NCI-H510A treated with DMSO at 0.1 percent for 48 hours (cell line): ENCODE measurements at places on chromosomes 6 and 20.

GRCh38 chr6:32154514-32155161 is 697 bp downstream of the PPT2 start:
- peak; percentile 81 for DNase-seq

DNA sequence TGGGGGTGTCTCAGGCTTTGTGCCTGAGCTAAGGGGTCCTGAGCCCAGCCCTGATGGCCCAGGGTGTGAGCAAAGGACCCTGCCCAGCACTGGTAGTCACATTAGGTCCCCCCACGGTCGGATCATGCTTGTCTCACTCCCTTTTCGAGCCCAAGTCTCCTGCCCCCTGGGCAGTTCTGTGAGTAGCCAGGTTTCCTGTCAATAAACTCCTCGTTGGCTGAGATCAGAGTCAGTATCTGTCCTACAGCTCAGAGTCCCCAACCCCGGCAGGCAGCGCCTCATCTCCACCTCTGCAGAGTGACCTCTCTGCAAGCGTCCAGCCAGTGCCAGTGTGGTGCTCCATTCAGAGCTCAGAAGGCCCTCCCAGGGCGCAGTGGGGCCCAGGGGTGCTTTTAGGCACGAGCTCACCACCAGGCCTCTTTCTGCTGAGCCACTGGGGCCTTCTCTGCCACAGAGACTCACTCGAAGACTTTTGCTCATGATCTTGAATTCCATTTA is 93.7 kb upstream of the PMEPA1 start:
- no peak for DNase-seq

- no peak for DNase-seq
Measured at GRCh38 chr6:101826678-101827077, 433.2 kb downstream of the GRIK2 start.

DNA sequence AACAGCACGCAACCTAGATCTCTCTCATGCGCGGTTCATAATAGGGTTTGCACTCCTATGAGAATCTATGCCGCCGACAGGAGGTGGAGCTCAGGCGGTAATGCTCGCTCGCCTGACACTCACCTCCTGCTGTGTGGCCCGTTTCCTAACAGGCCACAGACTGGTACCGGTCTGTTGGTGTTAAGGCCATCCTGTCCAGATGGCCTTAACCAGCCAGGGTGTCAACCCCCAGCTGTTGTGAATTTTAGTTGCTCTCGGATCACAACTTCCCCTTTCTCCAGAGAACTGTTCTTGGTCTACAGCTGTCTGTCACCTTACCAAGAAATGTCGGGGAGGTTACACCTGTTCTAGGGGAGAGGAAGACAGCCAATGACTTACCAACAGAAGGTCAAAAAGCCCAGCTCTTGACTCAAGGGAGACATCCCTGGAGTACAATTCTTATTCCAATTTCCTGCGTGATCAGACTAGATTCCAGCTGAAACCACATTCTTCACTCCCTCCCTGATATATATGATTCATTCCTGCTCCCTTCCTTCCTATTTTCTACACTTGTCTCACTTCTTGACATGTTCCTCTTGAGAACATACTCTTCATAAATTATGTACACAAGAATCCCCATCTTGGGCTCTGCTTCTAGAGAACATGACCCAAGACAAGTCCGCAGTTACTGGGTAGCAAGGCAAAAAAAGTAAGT is 23.1 kb upstream of the DNAAF9 start:
- no peak for DNase-seq

- DNase-seq: no peak
Measured at GRCh38 chr6:138891255-138891986, 95.5 kb downstream of the ECT2L start.

DNA sequence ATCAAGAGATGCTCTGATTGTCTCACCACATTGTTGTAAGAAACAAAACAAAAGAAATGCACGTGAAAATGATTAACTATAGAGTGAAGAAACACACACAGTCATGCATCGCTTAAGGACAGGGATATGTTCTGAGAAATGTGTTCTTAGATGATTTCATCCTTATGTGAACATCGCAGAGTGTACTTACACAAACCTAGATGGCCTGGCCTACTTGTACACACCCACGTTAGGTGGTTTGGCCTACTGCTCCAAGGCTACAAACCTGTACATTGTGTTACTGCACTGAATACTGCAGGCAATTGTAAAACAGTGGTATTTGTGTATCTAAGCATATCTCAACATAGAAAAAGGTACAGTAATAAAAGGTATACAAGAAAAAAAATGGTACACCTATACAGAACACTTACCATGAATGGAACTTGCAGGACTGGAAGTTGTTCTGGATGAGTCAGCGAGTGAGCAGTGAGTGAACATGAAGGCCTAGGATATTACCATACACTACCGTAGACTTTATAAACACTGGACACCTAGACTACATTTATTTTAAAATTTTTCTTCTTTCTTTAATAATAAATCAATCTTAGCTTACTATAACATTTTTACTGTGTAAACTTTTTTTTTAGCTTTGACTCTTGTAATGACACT is 48.6 kb downstream of the FKBP5 start:
- DNase-seq: no peak

DNA sequence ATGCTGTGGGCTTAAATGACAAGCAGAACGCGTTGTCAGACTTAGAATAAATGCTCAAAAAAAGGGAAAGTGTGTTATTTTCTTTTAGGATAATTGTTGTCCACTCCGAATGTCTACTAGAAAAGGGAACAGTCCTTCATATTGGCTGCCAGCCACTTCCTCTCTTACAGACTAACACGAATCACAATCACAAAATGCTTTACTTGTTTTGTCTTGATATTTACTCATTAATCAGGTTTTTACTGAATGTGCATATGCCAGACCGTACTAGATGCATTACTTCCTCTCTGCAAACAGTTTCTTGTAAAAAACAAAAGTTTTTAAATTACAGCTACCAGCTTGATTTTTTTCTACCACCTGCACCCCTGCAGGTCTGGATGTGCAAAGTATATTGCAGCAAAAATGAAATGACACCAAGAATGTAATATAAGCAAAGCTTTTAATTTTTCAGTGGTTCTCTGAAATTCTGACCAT is 821 bp downstream of the DHX35 start:
- DNase-seq: no peak

DNA sequence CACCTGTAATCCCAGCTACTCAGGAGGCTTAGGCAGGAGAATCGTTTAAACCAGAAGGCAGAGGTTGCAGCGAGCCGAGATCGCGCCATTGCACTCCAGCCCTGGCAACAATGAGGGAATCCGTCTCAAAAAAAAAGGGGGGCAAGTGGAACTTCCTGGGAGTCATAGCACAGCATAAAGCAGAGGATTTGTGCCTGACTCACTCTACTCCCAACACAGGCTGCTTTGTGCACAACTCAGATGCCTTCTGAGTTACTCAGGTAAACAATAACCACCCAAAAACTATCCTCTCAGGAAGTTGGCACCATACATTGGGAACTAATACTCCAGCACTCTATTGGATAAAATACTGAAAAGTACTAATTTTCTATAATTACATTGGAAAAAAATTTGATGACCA is 2.5 kb upstream of the TMEM244 start:
- DNase-seq: no peak

DNA sequence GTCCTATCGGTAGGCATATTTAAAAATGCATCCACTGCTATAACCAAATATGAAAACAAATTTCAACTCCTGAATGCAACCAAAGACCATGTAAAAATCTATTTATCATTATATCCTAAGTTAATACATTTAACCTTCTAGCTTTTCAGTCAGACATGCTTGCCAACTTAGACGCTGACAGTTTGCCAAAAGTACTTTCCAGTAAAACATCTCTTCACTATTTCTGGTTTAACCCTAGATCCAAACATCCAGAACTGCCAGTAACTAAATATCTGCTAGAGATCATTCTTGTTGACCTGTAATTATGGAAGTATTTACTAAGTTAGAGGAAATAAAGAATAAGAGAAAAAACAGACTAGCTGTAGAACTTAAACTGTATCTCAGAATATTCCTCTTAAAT is 210.2 kb upstream of the THEMIS start:
- no peak for DNase-seq

DNA sequence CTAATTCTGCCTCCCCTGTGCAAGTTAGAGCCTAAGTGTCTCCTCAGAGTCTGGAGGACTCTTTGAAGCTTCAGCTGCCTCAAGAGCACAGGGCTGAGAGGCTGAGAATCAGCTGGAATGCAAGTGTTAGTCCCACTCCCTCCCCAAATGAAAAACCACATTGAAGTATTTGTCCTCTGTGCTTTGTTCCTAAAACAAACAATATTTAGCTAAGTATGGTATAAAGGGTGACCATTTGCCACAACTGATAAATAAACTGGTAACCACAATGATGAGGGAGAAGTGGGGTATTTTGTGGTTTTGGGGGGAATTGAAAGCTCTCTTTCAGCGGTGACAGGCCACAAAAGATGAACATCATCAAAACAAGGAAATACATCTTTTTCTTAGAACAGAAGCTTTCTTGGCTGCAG is 91.7 kb upstream of the HDDC2 start:
- no peak for DNase-seq

- DNase-seq: no peak
Measured at GRCh38 chr6:154536999-154537398, 26.5 kb upstream of the CNKSR3 start.

GRCh38 chr6:160077526-160077925 is 44.1 kb upstream of the SLC22A1 start:
- no peak for DNase-seq

GRCh38 chr6:149877659-149878058 is 13.5 kb upstream of the LRP11 start:
- DNase-seq: no peak

- no peak for DNase-seq
Measured at GRCh38 chr20:21356386-21356785, 40.9 kb downstream of the NKX2-4 start.

DNA sequence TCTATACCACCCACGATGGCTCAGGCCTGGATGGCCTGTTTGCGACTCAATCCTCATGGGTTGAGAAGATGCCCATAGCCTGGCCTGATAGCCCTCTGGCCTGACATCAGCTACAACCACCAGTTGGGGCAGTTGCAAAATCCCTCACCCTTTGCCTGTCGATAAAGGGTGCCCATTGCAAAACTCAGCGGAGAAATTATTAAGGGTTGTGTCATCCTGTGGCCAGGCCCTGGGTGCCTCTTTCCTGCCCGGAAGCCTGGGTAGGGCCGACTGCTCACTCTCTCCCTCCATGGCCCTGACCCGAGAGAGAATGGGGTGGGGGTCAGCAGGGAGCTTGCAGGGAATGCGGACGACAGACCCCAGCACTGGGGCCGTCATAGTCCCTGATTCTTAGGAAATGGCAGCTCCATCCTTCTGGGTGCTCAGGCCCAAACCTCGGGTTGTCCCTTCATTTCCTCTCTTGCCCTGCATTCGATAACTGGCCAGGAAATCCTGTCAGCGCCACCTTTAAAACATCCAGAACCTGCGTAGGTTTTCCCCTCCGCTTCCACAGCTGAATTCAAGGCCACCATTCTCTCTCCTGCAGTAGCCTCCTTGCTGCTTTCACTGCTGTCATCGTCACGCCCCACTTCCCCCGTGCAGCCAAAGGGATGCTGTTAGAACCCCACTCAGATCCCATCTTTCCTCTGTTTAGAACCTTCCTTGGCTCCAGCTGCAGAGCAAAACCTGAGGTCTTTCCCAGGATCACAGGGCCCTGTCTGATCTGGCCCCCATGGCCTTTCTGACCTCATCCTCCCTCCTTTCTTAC is 31.1 kb downstream of the CEBPB start:
- no peak for DNase-seq

GRCh38 chr20:57097245-57097915 is 169.1 kb downstream of the BMP7 start:
- no peak for DNase-seq

- no peak for DNase-seq
Measured at GRCh38 chr6:112591329-112591728, 244.2 kb downstream of the RFPL4B start.

GRCh38 chr20:41669708-41670263 is 51.6 kb upstream of the CHD6 start:
- DNase-seq: no peak

- DNase-seq: peak; percentile 32
Measured at GRCh38 chr6:124961777-124962638, at the start of gene RNF217. TSS of gene RNF217 (plus strand) at chr6:124962437. CDS start at chr6:124962545, 108 bp downstream.

- no peak for DNase-seq
Measured at GRCh38 chr20:62155428-62156253, 12.1 kb downstream of the SS18L1 start.

DNA sequence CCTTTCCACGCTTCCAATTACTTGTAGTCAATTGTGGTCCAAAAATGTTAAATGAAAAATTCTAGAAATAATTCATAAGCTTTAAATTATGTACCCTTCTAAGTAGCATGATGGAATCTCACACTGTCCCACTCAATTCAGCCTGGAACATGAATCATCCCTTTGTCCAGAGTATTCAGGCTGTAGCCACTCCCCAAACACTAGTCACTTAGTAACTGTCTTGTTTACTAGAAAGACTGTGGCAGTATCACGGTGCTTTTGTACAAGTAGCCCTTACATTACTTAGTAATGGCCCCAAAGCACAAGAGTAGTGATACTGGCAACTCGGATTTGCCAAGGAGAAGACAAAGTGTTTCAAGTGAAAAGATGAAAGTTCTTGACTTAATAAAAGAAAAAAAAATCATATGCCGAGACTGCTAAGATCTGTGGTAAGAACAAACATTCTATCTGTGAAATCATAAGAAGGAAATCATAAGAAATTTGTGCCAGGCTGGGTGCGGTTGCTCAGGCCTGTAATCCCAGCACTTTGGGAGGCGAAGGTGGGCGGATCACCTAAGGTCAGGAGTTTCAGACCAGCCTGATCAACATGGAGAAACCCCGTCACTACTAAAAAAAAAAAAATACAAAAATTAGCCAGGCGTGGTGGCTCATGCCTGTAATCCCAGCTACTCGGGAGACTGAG is 168.5 kb upstream of the SIM1 start:
- no peak for DNase-seq

- peak; percentile 27 for DNase-seq
Measured at GRCh38 chr20:62368976-62369814, 2.1 kb upstream of the LAMA5 start.

DNA sequence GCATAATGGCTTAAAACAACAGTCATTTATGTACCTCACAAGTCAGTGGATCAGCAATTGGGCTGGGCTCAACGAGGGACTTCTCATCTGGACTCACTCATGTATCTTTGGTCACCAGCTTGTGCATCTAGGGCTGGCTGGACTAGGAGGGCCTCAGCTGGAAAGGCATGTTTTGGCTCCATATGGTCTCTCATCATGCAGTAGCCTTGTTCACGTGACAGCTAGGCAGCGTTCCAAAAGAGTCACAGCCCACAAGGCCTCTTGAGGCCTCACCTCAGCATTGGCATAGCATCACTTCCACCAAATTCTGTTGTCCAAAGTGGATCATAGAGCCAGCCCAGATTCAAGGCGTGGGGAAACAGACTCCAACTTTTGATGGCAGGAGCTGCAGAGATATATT is 110.1 kb downstream of the MAFB start:
- no peak for DNase-seq

- no peak for DNase-seq
Measured at GRCh38 chr6:27872642-27873020, 39.6 kb downstream of the OR2B2 start.

- no peak for DNase-seq
Measured at GRCh38 chr20:1283522-1284510, 17.7 kb downstream of the SNPH start.

- DNase-seq: peak; percentile 4
Measured at GRCh38 chr6:81465859-81466258, 286.6 kb downstream of the TENT5A start.

GRCh38 chr6:42963855-42964605 is 3.5 kb downstream of the GNMT start:
- peak; percentile 20 for DNase-seq

- DNase-seq: peak; percentile 34
Measured at GRCh38 chr6:15949982-15950381, 178.9 kb upstream of the MYLIP start.

- no peak for DNase-seq
Measured at GRCh38 chr20:57048027-57048869, 218.2 kb downstream of the BMP7 start.
